ENCODE measurements at places on chromosomes 11 and 22.
A peak's percentile ranks its signal among the peaks of the same experiment; 100 is the strongest.

- no peak for DNase-seq
Measured at GRCh38 chr11:3206922-3207204, 11.8 kb downstream of the MRGPRG start.

- no peak for DNase-seq
Measured at GRCh38 chr11:102448869-102449224, 3.7 kb downstream of the TMEM123 start.

DNA sequence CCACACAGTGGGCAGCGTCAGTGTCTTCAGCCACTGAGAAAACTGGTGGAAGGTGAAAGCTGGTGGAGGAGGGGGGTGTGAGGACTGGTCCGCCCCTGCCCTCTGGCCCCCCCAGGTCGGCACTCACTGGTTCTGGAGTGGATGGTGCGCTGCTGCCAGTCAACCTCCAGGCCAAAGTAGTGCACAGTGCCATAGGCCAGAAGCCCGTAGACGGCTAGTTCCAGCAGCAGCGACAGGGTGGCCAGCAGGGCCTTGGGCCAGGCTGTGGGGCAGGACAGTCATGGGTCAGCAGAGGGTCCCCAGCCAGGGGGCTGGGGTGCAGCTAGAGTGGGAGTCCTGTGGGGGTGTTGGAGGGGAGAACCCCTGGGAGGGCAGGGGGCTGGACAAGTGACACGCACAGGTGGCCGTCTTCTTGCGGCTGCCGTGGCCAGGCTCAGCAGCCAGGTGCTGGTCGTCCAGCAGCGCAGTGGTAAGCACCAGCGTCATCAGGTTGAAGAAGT is 2.2 kb downstream of the LMF2 start:
- no peak for DNase-seq

DNA sequence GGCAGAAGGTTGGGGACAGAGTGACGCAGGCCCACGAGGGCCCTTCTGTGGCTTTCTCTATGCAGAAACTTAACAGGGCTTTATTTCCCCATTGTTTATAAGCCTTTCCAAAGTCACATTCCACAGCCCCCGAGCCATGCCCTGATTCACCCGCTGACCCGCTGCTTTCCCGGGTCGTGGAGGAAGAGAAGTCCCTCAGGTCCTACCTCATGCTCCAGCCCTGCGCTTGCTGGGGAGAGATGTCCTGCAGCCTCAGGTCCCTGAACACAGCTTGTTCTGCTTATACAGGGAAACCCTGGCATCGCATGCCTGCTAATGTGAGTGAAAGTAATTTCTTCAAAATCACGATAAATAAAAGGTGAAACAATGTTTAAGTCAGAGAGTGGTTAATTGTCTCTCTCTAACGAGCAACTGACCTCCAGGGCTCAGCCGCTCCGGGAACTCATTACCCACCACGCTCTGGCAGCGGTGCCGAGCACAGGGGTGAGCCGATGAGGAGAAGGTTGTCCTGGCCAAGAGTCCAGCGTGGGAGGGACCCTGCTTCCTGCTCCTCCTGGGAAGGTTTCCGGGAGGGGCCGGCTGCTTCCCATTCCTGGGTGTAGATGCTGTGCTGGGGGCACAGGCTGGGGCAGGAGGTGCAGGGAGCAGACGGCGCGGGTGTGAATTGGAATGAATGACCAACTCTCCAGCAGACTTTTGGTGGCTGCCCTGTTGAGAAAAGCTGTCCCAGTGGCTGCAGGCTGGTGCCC is 595.2 kb downstream of the BRD1 start:
- DNase-seq = peak; percentile 42

DNA sequence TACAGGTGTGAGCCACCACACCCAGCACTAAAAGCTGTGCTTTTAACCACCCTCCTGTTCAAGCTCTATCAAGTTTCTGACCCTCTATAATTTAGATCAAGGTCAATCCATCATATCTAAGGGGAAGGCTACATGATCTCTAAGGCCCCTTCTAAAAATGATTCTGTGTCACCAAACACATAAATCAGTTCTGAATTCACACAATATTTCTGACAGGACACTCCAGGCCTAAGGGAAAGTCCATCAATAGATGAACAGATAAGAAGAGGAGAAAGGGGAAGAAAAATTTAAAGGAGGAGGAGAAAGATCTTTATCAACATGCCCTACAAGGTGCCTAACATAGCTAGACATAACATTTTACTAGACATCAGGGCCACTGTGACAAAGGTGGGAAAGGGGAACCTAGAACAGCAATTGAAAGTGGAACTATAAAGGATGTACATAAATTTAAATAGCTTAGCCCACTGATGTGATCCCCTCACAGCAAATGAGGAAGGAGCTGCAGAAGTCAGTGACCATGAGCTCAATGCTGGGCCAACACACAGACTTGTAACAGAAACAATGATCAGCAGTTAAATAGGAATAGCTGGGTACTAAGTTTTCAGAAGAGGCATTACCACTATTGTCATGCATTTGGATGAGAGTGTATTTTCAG is 4.7 kb downstream of the PRCP start:
- DNase-seq = no peak

- DNase-seq = no peak
Measured at GRCh38 chr11:68044898-68045351, 6.1 kb downstream of the TCIRG1 start.

All from H1 (cell line).